ENCODE measurements at places on chromosomes 6 and 20.

DNA sequence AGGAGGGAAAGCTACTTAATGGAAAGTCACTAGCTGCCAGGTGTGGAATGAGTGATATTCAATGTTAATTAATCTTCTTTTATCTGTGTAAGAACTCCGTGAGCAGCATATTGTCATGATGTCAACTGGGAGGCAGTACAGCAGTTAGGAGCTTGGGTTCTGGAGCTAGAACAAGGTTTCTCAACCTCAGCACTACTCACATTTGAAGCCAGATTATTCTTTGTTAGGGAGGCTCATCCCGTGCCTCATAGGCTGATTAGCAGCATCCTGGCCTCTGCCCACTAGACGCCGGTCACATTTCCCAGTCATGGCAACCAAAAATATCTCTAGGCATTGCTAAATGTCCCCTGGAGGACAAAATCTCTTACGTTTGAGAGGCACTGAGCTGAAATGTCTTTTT lies 41.2 kb downstream of the BCAS1 start:
- no peak for DNase-seq

DNA sequence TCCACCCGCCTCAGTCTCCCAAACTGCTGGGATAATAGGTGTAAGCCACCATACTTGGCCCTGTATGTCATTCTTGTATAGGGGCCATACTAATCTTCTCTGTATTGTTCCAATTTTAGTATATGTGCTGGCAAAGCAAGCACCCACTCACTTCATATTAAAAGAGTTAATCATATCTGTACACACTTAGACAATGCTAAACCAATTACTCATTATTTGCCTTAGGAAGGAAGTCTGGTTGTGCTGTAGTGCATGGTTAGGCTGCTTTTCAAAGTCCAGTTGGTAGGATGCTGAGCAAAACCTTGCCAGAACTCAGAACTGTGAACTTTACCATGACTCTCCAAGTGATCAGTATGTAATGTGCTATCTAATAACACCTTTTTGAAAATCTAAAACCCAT lies 88.6 kb downstream of the LIN28B start:
- DNase-seq, result no peak

DNA sequence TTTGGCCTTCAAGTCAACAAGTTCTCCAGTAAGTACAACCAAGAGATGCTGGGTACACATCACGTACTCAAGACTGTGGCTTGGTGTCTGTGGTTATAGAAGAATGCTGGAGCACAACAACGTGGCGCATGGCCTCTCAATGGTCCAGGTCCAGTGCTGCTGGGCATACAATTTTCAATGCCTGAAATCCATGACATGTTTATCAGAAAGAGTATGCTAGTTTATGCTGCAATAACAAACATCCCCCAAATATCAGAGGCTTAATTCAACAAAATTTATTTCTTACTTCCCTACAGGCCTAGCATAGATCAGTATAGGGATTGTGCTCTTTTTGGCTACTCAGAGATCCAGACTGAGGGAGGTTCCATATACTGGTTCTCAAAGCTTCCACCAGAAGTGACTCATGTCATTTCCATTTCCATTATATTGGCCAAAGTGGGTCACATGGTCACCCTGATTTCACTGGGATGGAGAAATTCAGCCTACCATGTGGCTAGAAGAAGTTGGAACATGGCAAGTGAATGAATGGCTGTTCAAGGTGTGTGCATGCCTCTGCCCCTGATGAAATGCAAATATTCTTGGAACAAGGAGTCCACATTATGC lies 33.3 kb upstream of the KIF16B start:
- no peak for DNase-seq

DNA sequence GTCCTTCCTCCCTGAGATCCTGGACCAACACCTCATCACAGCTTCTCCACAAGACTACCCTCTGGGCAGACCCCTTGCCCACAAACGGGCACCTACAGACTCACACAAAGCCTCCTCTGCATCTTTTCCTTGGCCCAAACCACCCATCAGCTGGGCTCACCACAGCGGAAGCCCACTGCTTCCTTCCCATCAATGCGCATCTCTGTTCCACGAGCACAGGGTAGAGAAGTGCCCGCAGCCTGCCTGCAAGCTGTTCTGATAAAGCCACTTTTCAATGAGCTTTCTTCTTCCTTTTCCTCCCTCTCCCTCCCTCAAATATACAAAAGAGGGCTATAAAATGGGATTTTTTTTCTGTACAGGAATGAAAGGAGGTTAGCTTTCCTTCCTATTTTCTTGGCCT lies 111.2 kb downstream of the NFATC2 start:
- DNase-seq, result no peak

- DNase-seq, result no peak
These were observed 163.5 kb upstream of the CDYL start for GRCh38 chr6:4612636-4613171.

DNA sequence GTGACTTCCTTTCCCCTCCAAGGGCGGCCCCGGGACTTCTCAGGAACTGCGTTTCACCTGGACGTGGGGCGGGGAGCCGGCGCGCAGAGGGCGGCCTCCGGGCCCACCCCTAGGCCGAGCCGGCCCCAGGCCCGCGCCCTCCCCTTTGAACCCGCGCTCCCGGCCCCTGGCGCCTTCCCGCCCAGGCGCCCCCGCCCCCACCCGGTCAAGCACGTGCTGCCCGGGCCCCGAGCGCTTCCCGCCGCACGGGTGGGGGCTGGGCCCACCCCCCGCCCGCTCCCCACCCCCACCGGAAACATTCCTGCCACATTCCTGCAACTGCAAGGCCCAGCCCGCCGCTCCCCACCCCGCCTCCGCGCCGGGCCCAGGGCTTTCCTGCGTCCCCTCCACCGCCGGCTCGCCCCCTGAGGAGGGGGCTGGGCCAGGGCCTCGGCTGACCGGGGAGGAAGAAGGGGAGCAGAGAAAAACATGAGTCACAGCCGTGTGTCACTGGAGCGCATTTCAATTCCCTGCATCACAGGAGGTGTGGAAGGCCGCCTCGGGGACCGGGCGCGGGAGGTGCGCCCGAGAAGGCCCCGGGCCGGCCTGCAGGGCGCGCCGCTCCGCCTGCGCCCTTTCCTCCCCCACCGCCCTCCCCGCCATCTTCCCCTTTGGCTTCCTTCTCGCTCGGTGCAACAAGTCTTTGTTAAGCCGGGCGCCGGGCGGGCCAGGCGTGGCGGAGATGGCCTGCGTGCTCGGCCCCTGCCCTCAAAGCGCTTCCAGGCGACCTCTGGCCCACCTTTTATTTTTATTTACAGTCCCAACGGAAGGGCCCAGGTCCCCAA lies 1.2 kb upstream of the HMGA1 start:
- DNase-seq, result peak; percentile 31

GRCh38 chr6:26022132-26022472 lies 59.5 kb downstream of the TRIM38 start:
- no peak for DNase-seq

DNA sequence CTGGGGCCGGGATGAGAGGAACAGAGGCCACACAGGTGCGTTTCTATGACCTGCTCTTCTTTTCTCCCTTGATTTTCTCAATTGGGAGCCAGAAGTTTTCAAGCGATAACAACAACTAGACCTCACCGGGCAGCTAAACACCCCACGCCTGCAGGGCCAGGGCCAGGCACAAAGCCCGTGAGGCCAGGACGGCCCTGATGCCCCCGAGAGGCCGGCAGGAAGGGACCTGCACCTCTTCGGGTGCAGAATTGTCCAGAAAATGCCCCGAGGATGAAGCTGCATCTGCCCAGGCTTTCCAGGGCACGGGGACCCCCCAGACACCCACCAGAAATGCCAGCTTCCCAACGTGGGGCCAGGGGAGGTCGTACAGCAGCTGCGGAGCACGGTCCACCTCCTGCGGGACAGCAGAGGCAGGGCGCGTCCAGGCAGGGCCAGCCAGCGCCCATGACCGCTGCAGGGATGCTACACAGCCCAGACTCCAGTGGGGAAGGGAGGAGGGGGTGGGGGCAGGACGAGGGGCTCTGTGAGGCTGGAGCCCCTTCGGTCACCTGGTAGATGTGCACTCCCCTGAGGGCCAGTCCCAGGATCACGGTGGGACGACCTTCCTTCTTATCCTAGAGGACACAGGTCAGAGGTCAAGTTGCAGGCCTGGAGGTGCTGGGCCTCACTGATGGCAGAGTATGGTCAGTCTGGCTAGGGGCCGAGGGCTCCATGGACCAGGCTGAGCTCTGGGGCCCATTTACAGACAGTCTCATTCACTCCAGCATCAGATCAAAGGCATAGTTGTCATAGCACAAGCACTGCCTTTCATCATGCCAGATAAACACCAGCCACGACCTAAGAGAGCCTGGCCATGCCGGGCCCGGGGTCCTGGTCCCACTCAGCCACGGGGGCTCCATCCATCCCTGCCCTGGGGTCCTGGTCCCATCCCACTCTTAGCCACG lies 16.4 kb downstream of the FRMD1 start:
- no peak for DNase-seq

- DNase-seq, result no peak
These were observed 316.8 kb upstream of the TSHZ2 start for GRCh38 chr20:52655395-52655794.

DNA sequence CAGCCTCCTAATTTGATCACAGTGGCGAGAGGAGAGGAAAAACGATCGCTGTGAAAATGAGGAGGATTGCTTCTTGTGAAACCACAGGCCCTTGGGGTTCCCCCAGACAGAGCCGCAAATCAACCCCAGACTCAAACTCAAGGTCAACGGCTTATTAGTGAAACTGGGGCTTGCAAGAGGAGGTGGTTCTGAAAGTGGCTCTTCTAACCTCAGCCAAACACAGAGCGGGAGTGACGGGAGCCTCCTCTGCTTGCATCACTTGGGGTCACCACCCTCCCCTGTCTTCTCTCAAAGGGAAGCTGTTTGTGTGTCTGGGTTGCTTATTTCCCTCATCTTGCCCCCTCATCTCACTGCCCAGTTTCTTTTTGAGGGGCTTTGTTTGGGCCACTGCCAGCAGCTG lies 28.7 kb downstream of the SAYSD1 start:
- no peak for DNase-seq

DNA sequence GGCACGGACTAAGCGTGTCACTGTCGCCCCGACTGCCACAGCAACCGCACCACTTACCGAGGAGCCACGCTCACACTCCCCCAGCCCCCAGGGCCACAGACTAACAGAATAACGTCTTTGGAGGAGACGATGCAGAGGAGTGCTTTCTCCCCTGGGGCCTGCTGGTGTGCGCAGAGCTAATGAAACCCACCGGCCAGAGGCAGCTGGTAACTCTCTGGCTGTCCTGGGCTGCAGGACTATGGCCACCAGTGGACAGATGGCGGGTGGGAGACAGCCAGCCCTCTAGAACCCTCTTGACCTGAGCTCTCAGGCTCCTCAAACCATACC lies 228.0 kb downstream of the DLL1 start:
- no peak for DNase-seq

GRCh38 chr6:24997231-24997630 lies 61.5 kb upstream of the RIPOR2 start:
- no peak for DNase-seq

GRCh38 chr6:119728220-119728750 lies 378.7 kb upstream of the MAN1A1 start:
- DNase-seq, result no peak

- DNase-seq, result no peak
These were observed 5.6 kb upstream of the ACSS1 start for GRCh38 chr20:25063546-25063945.

GRCh38 chr6:33321227-33321626 lies 3.7 kb upstream of the ZBTB22 start:
- no peak for DNase-seq

GRCh38 chr6:127247114-127248096 lies 19.3 kb upstream of the RNF146 start:
- DNase-seq, result no peak

GRCh38 chr6:132733814-132734213 lies 20.0 kb upstream of the VNN1 start:
- DNase-seq, result no peak

DNA sequence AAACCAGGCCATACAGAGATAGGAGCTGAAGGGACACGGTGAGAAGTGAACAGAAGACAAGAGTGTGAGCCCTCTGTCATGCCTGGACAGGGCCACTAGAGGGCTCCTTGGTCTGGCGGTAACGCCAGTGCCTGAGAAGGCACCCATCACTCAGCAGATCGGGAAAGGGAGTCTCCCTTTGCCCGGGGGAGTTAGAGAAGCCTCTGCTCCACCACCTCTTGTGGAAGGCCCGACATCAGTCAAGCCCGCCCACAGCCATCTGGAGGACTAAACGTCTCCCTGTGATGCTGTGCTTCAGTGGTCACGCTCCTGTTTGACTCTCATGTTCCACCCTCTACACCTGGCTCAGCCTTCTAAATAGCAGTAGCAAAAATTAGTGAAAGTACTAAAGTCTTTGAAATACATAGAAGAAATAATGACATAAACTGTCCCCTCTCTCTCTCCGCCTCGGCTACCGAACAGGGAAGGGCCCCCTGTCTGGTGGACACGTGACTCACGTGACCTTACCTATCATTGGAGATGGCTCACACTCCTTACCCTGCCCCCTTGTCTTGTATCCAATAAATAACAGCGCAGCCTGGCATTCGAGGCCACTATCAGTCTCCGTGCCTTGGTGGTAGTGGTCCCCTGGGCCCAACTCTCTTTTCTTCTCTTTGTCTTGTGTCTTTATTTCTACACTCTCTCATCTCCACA lies 66.7 kb downstream of the RPP21 start:
- peak; percentile 46 for DNase-seq

GRCh38 chr20:50861012-50861411 lies 66.2 kb downstream of the BCAS4 start:
- no peak for DNase-seq

- DNase-seq, result no peak
These were observed 296.9 kb downstream of the PLCB1 start for GRCh38 chr20:8428988-8429387.

DNA sequence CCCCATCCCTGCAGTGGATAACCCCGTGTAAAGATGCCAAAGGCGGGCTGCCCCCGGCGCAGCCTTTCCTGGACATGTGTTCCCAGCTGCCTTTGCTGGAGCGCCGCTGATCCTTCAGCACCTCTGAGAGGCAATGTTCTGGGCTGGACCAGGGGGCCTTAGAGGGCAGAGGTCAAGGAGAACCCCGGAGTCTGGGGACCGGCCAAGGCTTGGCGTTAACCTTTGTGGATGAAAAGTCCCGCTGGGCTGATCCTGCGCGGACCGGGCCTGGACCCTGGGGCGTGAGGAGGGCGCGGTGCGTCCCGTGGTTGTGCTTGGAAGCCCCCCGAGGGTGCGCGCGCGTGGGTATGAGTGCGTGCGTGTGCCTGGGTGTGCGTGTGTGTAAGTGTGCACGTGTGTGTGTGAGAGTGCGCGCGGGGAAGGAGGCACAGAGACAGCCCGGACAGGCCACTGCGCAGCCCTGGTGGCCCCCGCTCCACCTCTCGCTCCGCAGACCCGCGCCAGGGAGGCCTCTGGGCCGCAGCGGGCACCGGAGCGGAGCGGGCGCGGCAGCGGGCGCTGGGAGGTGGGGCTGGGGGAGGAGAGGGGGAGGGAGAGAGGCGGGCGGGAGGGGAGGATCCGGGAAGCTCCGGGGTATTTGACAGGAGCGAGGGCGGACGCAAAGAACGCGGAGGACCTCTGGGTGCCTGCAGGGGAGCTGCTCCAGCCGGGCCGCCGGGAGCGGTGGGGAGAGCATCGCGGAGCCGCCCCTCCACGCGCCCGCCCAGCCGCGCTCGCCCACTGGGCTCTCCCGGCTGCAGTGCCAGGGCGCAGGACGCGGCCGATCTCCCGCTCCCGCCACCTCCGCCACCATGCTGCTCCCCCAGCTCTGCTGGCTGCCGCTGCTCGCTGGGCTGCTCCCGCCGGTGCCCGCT lies at the start of gene SMOC2:
TSS of gene SMOC2 (plus strand) at position 665 of the 914 bp plus-strand sequence. CDS start at position 852, 187 bp downstream.
- DNase-seq, result no peak

GRCh38 chr20:59603176-59603575 lies 1.2 kb upstream of the PHACTR3 start:
- DNase-seq, result no peak

GRCh38 chr6:144307880-144308279 lies 22.7 kb downstream of the UTRN start:
- no peak for DNase-seq

Data from D341Med (cell line).